ENCODE measurements at places on chromosomes 12 and 14.

DNA sequence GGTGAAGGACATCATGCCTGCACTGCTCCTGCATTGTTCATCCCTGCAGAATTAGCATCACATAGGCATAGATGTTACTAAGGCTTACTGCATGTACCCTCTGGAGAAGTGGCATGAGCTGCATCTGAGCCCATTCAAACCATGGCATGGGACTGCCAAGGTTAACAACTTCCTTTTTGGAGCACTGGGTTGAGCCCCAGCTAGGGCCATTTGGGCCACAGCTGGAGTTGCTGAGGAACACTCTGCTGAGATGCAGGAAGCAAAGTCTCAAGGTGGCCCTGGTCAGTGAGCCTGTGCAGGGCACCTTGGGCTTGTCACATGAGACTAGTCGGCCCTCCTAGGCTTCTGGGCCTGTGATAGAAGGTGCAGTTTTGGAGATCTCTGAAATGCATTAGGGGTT is 511.2 kb downstream of the C12orf50 start:
- DNase-seq = no peak

- no peak for DNase-seq
These were observed 310.9 kb upstream of the DIO3 start for GRCh38 chr14:101250336-101250947.

DNA sequence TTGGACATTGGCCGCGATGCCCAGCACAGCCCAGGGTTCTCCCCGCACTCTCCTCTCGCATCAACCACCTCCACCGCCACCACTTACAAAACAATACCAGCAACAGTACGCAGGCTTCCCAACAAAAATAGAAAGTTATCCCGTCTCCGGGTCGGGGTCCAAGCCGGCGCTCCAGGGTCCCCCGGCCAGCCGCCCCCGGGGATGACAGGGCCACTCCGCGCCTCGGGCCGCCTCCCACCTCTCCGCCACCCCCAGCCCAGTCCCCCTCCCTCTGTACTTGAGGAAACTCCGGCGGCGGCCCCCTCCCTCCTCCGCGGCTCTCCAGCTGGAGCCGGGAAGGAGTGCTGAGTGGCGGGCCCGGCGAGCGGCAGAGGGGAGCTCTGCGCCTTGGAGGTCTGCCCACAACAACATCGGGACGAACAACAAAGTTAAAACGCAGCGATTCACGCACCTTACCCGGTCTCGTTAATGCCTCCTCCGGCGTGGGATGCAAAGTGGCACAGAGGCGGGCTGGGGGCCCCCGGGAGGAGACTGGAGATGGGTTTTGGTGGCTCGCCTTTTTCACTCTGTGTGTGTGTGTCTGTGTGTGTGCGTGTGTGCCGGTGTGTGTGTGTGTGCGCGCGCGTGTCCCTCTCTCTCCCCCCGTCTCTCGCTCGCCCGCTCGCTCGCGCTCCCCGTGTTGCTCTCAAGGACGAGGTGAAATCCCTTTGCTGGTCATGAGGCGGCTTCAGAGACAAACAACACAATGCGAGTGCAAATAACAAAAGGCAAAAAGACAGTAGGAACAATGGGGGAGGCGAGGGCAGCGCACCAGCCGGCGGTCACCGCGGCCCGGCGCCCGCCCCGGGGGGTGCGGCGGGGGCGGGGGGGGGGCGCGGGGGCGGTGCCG is 386.8 kb downstream of the BCAT1 start:
- DNase-seq = no peak

- DNase-seq = no peak
These were observed 8.8 kb downstream of the NID2 start for GRCh38 chr14:52060080-52060479.

DNA sequence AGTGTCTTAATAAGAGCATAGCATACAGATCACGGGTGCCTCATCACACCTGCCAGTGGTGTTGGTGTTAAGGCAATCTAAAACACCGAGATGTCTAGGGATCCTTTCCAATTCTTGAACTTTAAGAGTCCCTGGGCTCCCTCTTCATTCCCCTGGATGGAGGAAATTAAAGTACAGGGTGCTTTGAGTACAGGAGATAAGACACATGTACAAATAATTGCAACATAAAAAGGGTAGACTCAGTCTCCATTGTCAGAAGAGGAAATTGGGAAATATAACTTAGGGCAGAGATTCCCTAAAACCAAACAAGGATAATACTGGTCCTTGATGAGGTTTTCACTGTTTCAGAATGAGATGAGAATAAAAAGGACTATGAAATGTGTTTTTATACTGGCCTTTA is 34.9 kb downstream of the SCFD1 start:
- DNase-seq = no peak

GRCh38 chr12:55495490-55495889 is 3.3 kb downstream of the OR6C68 start:
- no peak for DNase-seq

DNA sequence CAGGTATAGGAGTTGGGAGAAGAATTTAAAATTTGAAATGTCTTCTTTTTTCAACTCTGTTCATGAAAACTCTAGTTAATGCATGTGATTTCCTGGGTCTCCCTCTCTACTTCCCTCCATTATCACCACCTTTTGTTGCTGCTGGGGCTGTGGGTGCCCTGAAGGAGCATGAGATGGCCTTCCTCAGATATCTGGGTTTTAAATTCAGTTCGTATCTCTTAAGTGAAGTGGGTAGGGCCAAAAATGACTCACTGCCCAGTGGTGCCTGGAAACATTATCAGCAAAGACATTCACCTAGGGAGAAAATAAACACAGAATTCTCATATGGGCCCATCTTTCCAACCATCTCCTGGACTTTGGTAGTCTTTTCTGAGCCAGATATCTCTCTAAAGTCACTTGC is 234.9 kb upstream of the PLEKHG7 start:
- DNase-seq = no peak

DNA sequence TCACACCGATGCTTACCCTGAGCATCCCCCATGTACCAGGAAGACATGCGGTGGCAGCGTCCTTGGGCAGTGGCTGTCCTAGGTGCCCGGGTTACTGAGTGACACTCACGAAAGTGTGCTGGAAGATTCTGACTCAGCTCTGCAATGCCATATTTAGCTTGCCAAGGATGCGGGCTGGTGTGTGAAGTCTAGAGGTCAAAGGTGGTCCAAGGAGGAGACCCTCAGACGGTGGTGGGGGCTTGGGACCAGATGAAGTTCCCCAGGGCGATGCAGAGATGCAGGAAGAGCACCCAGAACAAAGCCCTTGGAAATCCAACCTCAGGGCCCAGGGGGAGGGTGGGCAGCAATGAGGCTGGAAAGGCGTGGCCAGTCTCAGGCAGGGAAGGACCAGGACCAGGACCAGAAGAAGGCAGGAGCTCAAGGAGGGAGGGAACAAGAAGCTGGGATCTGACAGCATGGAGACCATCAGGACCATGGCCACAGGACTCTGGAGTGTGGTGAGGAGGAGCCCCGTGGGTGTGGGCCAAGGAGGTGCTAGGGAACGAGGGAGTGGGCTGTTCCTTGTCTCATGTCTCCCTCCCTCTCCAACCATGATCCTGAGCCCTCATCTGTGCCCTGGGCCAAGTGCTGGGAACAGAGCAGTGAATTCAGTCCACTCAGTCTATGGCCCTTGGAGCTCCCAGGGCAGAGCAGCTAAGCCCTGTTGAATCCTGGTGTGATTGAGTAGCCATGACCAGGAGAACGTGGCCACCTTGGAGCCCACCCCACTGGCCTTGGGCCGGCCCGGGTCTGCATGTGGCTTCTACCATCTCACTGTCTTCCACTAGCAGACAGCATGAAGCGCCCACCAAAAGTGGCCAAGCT is 310.1 kb upstream of the DIO3 start:
- no peak for DNase-seq

DNA sequence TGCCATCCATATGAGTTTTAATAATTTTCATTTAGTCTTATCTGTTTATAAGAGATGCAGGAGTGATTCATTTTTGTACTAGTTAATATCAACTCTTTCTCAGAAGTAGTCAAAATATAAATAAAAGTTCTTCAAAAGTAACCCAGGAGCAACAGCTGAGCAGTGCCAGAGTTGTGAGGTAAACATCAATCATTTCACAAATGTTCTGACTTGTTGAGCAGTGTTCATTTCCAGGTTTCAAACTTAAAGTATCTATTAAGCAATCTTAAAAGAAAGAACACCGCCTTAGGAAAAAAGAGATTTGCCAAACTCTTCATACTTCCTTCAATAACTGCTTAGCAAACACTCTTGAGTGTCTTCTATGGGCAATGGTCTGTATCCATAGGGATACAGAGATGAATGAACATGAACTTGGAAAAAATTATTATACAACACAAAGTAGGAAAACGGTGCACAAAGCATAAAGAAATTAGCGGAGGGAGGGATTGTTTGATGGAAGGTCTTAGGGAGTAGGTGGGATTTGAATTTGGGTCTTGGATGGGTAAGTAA is 41.9 kb upstream of the POC1B start:
- DNase-seq = no peak

DNA sequence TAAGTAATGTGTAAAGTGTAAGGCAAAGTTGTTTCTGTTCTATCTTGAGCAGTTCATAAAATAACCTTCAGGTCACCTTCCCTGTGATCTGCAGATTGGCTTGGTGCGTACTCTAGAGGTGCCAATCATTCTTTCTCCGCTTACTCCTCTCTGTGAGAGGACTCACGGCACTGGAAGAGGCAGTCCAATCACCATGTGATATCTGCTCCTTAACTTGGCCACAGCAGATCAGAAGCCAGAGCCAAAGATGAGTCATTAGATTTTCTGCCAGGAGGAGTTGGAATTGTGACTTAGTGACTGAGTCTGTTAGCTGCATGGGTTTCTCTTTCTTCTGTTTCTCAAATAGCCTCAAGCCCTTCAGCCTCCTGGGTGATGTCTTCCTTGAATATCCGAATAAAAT is 165.5 kb downstream of the SLC41A2 start:
- no peak for DNase-seq

DNA sequence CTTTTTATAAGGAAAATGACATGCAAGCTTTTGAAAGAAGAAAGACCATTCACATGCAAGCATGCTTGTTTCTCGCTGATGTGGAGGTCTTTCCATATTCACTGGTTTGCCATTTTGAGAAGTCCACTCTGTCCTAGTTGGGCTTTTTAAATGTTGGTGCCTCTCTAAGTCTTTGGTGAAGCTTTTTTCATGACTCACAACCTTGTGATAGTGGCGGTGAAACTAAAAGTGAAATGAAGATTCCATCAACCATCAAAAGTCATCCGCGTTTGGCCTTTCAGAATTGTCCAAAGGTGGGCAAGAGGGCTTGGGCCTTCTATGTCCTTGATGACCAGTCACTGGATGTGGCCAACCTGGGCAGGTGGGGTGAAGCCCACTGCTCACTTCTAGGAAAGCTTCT is 4.3 kb downstream of the LRRC74A start:
- no peak for DNase-seq

DNA sequence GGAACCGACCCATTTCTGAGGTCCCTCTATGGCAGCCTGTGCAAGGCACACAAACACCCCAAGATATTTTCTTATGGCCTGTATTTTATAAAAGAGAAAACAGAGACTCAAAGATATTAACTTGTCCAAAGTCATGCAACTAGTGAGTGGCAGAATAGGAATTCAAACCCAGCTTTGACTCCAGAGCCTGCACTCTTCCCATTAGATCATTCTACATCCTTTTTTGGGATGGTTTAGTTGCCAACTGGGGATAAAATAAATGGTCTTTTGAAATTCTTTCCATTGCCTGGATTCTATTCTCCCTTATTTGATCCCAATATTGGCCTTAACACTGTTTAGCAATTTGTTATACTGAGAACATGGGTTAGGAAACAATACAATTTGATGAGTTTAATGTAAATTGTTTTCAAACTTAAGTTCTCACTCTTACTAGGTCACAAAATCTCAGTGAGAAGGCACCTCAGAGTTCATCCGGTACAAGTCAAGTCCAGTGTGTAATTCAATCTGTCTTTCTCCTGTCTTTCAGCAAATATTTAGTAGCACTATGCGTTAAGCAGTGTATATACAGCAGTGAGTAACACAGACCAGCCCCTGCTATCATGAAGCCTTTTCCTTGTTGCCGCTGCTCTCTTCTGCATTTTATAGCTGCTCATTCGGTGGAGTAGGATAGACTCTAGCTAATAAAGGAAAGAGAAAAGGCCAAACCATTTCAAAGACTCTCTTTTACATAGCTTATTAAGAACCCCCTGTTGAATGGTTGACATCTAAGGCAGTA is 162.1 kb upstream of the IFNG-AS1 start:
- no peak for DNase-seq
